ENCODE measurements at places on chromosomes 1 and 21.

GRCh38 chr1:2976180-2976562 lies 45.1 kb upstream of the ACTRT2 start:
- no peak for DNase-seq

DNA sequence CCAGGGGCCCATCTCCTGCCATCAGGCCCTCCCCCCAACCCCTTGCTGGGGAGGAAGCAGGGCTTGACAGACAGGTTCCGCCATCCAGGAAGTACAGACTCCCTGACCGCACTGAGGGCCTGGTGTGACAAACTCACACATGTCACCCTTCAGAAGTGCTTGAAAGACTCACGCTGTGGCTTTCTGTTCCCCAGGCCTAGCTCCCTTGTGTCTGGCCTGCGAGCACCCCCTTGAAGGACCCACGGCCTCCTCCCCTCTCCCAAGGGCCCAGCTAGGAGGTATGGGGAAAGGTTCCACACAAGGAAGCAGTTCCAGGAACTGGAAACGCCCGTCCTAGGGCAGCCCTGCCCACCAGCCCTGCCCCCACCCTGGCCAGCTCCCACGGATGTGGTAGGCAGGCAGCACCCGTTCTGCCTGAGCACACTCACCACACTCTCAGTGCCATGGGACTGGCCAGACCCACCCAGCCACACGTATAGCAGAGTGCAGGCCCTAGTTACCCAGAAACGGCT lies 26.7 kb downstream of the SLC2A1 start:
- DNase-seq, result no peak

DNA sequence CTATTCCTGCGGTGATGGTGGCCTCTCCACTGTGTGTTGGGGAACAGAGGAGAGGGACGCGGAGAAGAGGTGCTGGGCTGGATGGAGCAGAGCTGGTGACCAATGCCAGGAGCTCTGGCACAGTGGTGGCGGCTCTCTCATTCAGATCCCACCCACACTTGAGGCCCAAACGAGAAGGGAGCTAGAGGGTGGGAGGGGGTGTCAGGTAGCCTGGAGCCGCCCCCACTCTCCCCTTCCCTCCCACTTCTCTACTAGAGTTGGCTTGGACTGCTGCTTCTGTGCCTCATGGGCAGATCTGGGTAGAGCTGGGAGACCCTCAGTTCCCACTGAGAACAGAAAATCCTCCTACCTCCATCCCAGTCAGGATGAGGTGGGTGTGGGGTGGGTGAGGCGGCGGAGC lies 3.5 kb downstream of the TTC39A start:
- no peak for DNase-seq

GRCh38 chr1:2477309-2477708 lies 1.2 kb downstream of the PLCH2 start:
- no peak for DNase-seq

DNA sequence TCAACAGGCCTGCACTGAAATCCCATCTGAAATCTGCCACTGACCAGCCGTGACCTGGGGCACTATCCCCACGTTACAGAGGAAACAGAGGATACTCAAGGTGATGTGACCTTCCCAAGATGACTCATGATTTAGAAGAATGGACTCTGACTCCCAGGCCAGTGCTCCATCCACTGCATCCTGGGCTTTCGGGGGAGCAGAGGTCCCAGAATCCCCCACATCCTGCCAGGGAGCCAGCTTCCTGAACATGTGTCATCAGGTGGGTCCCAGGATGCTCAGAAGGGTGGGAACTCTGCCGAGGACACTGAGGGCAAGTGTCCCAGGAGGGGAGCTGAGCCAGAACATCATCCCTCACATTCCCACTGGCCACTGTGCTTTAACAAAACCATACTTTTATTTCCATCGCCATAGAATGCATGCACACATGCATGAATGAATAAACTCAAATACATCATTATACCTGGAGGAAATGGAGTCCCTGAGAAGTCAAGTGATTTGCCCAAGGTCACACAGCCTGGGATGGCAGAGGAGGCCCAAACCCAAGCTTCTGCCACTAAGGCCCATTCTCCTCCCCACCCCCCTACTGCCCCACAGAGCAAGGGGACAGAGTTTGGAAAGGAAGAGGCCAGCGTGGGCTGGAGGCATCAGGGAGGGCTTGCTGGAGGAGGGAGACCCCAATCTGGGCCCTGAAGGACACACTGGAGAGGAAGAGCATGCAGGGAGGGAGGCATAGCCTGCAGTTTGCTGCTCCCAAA lies 189.4 kb downstream of the MATN1 start:
- no peak for DNase-seq

DNA sequence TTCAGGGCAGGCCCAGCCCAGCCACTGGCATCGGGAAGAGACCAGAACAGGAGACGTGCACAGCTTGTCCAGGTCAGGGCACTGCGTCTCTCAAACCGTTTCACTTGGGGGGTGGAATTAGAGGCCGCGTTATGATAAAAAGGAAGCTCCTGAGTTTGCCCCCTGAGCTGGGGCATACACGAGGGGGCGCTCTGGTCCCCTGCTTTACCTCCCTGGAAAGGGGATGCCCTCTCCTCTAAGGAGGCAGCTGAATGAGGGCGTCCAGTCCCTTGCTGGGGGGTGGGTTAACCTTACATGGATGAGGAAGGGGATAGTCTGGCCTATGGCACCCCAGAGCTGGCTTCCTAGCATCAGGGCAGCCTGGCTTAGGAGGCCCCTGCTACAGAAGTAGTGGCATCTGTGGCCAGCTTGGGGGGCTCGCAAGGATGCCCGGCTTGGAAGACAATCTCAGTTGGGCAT lies 2.3 kb downstream of the MYOG start:
- no peak for DNase-seq

DNA sequence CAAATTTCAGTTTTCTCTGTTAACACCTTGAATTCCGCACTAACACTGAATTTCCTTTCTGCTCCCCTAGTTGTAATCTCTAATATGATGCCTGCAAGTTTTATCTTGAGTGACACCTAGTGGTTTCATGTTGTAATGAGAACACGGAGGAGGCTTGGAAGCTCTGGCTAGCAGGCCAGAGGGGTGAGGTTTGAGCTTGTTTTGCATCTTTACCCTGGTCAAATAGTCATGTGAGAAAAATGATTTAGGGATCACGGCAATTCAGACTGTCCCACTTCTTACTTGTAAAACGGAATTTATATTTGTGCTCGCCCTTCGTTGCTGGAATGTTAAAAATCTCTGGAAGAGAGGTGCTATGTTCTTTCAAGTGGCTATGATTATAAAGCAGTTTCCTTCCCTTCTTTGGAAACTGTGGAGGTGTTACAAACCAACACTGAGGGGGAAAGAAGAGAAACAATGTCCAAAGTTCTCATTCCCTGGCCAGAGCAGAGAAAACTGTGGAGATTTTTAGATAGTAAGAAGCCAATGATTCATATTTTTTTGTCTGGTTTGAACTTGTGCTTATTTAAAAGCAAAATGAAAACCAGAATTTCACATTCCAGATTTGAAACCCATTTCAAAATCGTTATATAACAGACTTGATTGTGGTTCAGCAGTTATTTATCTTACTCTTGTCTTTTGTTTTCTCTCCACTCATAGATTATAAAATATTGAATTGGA lies 5.3 kb upstream of the MROH9 start:
- no peak for DNase-seq

DNA sequence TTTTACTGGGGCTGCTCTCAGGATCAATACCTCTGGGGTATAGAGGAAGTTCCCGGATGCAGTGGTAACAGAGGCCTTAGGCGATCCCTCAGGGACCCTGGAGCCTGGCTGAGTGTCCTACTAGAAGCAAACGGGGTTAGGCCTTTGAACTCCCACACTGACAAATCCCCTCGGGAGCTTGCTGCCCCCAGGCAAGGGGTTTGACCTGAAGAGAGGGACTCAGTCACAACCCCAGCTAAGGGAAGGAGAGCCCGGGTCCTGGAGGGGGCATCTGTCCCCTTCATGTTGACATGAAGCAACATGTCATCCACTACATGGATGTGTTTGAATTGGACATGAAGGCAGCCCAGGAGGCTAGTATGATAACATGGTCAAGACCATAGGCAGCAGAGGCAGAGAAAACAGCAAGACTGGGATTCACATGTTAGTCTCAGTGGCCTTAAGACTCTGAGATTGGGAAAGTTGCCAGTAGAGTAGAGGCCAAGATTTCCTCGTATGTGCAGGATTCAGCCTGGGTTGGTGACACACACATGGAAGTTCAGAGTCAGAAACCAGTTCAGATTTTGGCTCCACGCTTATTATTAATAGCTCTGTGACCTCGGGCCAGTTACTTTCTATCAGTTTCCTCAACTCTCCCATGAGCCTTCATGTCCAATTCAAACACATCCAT lies 101.5 kb downstream of the KCNN3 start:
- DNase-seq, result no peak

- DNase-seq, result no peak
Observed at GRCh38 chr1:209884665-209885117, 53.3 kb upstream of the SYT14 start.

DNA sequence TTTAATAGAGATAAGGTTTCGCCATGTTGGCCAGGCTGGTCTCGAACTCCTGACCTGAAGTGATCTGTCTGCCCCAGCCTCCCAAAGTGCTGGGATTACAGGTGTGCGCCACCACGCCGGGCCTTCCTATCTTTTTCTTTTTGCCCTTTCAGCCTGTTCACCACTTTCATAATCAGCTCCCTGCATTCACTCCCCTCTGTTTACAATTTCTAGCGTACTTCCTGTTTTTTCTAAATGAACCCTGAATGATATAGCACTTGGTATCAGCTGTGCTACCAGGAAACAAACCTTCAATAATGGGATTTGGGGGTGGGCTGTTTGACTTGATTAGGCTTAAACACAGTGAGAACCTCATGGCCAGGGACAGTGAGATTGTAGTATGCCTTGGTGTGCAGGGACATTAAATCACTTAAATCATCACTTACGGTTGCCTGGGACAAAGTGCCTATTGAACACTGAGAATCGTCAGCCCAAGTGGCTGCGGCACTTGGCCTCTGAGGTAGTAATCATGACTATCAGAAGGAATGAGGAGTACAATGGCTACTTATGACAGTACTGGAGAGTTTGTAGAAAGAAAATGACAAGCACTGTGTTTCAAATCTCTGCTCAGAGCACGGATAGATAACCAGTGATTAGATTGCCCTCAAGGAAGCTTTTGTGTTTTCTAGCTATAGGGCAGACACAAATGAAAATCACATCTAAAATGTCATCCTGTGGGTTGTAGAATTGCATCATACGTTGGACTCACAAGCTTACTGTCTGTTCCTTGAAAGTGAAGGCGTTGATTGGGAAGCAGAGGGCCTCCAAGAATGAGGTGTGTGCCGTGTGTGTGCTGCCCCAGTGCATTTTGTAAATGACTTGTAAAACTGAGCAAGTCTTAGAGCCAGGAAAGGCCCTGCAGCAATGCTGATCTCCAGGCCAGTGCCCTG lies 661.8 kb downstream of the MATN1 start:
- no peak for DNase-seq

GRCh38 chr1:47875831-47876586 lies 121.2 kb downstream of the TRABD2B start:
- DNase-seq, result no peak

GRCh38 chr1:62954758-62955157 lies 170.8 kb downstream of the ATG4C start:
- DNase-seq, result no peak

DNA sequence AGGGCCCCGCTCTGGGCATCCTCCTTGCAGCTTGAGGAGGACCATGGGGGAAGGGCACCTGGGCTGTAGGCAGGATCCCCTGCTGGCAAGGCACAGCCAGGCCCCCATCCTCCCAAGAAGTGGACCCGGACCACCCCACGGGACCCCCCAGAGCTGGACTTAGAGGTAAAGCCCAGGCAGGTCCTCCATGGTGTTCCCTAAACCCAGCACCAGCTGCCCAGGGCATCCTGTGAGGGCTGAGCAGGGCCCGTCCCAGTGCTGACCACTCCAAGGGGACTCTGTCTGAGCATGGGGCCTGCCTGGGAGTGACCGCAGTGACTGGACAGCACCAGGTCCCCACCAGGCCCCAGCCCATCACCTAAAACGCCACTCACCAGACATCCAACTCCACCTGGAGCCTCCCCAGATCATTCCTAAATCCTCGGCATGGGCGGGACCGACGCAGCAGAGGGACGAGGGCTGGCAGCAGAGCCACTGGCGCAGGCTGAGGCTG lies 21.3 kb downstream of the COL6A2 start:
- no peak for DNase-seq

Measured in NCI-H2107 (cell line).